ENCODE measurements at places on chromosomes 4 and X.

- DNase-seq, result no peak
Observed at GRCh38 chr4:57612279-57612678, 502.1 kb upstream of the IGFBP7 start.

GRCh38 chrX:41474726-41475100, 27.6 kb downstream of the NYX start:
- no peak for DNase-seq

GRCh38 chrX:72554448-72555140, 18.0 kb downstream of the HDAC8 start:
- DNase-seq, result no peak

GRCh38 chrX:68936126-68936525, 107.3 kb downstream of the EFNB1 start:
- no peak for DNase-seq

GRCh38 chr4:22414833-22415232, 101.0 kb downstream of the ADGRA3 start:
- DNase-seq, result no peak

All from NCI-H1417 treated with DMSO at 0.1 percent for 48 hours (cell line).